ENCODE measurements at places on chromosomes 16 and 17. TPM values are rescaled to one million over a fixed set of nuclear protein-coding genes. Genes with fewer than 3 reads are reported as not detected.

EVI2B gene
- total RNA-seq: not detected

CDH15 gene
- 0.41 TPM for total RNA-seq

TP53TG3 gene
- not detected for total RNA-seq

SLFN12L gene
- total RNA-seq: 0.41 TPM

RAB37 gene
- 0.82 TPM for total RNA-seq

CTRB1 gene
- total RNA-seq: not detected

RTN4RL1 gene
- 20.4 TPM for total RNA-seq

IL17C gene
- not detected for total RNA-seq

GNGT2 gene
- not detected for total RNA-seq

KRTAP2-1 gene
- not detected for total RNA-seq

CALB2 gene
- 19.2 TPM for total RNA-seq

DUXB gene
- not detected for total RNA-seq

NSF gene
- 89.3 TPM for total RNA-seq

CLEC18A gene
- total RNA-seq: 0.82 TPM

CHST5 gene
- total RNA-seq: 0.41 TPM

LGALS9 gene
- 0.41 TPM for total RNA-seq

SLC6A4 gene
- 1.2 TPM for total RNA-seq

TNFRSF13B gene
- total RNA-seq: not detected

WNT9B gene
- total RNA-seq: not detected

E4F1 gene
- total RNA-seq: 27.3 TPM

CHST4 gene
- not detected for total RNA-seq

MT1A gene
- total RNA-seq: not detected

CES1 gene
- total RNA-seq: 0.82 TPM

CCR7 gene
- not detected for total RNA-seq

CYB561 gene
- total RNA-seq: 15.9 TPM

DNAJA3 gene
- 42.8 TPM for total RNA-seq

CCL23 gene
- not detected for total RNA-seq

KRTAP4-4 gene
- not detected for total RNA-seq

GPR179 gene
- total RNA-seq: 1.2 TPM

ABCC11 gene
- total RNA-seq: 0.41 TPM

SOCS1 gene
- total RNA-seq: 0.82 TPM

PKMYT1 gene
- total RNA-seq: 1.2 TPM

ZNF778 gene
- total RNA-seq: 14.7 TPM

KRTAP9-2 gene
- not detected for total RNA-seq

TOB1 gene
- 9.4 TPM for total RNA-seq

TVP23A gene
- 17.5 TPM for total RNA-seq
